ENCODE measurements at places on chromosomes 6 and 20.

GRCh38 chr6:81568973-81569372 lies 183.5 kb downstream of the TENT5A start:
- no peak for DNase-seq

DNA sequence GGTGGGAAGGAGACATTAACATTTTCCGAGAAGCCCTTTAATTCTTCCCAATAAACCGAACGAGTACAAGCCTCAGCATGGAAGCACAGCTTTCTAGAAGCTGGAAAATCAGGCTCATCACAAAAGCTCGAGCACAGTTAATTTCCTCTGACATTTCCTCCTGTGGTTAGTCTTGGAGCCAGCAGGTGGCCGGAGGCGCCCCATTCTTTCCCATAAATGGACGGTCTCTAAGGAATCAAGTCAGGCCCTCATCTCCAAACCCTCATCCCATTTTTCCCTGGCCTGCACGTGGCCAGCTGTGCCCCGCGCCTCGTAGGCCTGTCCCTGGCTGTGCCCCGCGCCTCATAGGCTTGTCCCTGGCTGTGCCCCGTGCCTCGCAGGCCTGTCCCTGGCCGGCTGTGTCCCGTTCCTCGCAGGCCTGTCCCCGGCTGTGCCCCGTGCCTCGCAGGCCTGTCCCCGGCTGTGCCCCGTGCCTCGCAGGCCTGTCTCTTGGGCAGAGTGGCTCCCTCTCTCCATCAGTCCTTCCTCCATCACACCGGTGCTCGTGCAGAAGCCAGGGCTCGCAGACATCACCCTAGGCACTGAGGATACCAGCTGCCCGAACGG lies 19.7 kb upstream of the NTSR1 start:
- no peak for DNase-seq

DNA sequence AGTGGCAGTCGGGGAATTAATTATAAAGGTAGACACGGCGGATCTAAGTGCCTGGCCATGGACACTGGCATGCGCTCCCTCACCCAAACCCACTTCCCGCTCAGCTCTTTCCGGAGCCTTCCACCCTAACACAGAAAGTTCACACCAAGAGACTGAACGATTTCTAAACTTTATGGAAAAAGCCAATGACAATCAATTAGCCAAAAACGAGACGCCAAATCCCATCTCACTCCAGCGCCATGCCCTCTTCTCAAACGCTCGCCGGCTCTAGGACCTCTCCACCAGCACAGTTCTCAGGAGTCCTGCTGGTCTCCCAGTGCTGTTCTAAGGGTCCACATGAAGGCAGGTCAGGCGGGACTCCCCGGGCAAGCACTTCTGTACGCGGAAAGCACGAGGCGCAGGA lies 641 bp downstream of the SF3B5 start:
- no peak for DNase-seq

GRCh38 chr6:87951751-87952150 lies 95.9 kb upstream of the SPACA1 start:
- no peak for DNase-seq

DNA sequence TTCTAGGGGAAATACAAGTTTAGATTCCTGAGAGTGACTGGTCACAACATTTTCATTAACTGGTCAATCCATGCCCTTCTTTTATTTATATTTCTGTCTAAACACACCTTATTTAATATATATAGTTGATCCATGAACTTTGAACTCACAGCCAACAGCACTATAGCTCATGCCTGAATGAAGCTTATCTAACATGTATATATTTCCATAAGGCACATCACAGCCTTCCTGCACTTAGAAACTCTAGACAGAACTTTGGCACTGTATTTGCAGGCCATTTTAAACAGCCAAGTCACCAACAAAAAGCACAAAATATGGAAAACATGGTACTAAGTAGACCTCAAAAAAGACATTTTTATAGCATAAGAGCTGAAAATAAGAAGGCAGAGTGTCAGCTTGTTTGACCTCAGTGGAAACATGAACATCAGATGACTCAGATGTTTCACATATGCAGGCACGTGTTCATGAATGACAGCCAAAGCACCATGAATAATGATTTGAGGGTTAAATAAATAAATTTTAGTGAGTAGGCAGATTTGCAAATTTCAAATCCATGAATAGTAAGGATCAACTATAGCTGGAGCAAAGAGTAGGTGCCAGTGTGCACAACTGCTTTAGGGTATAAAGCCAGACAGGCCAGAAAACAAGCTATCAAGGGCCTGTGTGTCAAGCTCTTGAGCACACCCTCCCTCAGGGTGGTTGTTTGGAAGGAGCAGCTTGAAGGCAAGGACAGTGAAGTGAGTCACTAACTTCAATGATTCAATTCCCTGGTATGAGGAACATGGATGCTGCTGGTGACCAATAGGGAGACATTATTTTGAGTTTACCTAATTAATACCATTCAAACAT lies 88.9 kb upstream of the NT5E start:
- DNase-seq = no peak

GRCh38 chr20:33387177-33387576 lies 14.1 kb downstream of the CDK5RAP1 start:
- DNase-seq = no peak

DNA sequence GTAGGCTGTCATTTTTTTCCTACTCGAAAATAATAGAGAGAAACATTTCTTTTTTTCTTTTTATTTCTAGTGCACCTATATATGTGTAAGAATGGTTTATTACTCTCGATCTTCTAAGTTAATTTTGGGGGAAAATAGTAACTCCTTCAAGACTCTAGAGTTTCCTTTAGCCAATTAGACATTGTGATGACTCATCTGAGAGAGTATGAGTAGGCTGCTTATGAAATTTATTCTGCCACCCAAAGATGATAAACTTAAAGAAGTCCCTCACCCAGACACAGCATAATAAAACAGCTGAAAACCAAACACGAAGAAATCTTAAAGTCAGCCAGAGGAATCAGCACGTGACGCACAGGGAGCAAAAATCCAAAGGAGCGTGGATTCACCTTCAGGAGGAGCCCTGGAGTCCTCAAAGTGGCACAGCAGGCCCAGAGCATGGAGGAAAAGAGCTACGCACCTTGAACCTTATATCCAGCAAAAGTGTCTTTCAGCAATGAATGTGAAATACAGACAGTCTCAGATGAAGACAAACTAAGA lies 81.9 kb downstream of the ERMARD start:
- no peak for DNase-seq

GRCh38 chr6:45047573-45047972 lies 280.6 kb upstream of the RUNX2 start:
- no peak for DNase-seq

DNA sequence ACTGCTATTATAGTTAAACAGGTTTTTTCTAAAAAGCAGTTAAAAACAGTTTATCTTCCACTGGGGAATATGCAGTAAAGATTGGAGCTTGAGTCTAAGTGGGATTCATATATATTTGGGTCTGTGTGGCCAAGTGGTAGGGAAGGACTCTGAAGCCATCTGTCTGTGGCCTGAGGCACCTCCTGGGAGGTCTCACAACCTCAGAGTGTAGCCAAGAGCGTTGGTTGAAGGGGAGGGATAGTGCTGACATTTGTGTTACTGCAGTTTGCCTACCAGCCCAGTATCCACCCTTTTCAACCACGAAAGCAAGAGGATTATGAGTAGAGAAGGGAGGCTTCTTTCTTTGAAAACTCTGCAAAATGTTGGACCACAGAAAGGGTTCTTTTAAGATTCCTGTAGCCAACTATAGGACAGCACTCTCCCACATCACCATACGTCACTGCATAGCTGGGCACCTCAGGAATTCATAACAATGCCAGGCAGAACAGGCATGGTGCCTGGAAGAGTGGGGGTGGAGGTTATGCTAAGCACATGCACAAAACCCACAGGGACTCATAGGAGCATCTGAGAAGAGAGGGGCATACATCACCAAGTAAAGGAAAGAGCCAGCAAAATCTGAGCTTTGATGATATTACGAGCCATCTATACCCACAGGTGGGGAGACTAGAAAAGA lies 90.5 kb upstream of the HEY2 start:
- no peak for DNase-seq

- peak; percentile 29 for DNase-seq
Observed at GRCh38 chr6:139881728-139882211, 507.3 kb upstream of the CITED2 start.

GRCh38 chr6:28940858-28941683 lies 17.3 kb upstream of the TRIM27 start:
- peak; percentile 63 for DNase-seq

- peak; percentile 96 for DNase-seq
Observed at GRCh38 chr20:62937268-62938104, 461 bp upstream of the GID8 start.

DNA sequence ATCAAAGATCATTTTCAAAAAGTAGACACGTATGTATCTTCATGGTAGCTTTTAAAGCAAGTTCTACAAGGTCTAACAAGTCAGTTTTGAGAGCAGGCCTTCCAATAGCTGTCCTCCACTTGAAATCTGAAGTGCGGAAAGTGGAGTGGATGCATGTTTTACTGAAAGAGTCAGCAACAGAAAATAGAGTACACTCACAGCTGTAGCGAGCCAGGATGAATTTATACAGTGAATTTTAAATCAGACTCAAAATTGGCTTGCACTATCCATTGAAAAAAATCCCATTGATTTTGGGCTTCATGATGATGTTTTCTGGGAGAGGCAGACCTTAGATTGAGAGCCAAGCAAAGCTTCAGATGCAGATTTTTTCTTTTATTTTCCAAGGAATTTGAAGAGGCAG lies 80.6 kb downstream of the GJA10 start:
- peak; percentile 37 for DNase-seq

- DNase-seq = peak; percentile 52
Observed at GRCh38 chr6:6826095-6826901, 237.8 kb downstream of the LY86 start.

- DNase-seq = no peak
Observed at GRCh38 chr6:37668251-37668650, 29.4 kb downstream of the MDGA1 start.

GRCh38 chr6:100491952-100492670 lies 27.4 kb upstream of the SIM1 start:
- DNase-seq = no peak

DNA sequence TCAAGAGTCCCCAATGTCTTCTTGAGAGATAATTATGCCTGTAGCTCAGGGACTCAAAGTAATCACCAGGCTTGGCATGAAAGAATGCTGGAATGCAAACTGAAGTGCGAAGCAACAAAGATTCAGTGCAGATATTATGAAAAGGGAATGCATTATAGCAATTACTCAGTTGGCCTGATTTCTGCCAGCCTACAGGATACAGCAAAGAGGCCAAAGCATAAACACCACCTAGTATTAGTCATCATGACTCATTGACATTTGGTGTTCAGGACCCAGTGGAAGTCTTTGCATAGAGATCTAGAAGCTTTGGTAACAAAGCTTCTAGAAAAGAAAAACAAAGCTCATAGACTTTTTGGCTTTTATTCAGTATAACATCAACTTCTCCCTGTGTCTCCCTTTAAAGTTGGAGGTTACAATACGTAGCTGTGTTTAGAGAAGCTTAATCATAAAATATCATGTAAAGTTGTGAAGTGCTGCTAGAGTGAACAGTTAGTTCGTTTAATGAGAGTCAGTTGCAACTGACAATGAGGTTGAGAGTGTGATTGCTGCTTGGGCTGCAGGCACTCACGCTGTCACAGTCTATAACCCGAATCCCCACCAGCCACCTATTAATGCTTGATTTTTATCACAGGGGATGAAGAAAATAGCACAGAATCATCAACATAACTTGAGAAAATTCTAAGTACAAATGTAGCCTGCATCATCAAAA lies 932.7 kb downstream of the TFAP2A start:
- DNase-seq = no peak

DNA sequence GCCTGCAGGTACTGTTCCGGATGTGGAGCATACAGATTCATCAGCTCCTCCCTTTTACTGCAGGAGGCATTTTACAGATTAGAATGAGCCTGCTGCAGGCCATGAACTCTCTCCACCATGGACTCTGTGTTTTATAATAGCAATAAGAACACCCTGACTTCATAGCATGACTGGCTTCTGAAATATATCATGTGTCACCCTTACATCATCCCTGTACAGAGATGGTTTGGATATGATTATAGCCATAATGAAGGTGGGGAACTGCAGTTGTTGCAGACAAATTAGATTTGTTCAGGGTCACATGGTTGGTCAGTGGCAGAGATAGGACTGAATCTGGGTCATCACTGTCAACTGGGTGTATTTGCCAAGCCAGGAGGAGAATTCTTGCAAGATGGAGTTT lies 100.7 kb downstream of the FOXO3 start:
- DNase-seq = no peak

- DNase-seq = no peak
Observed at GRCh38 chr6:40473026-40473425, 114.1 kb downstream of the LRFN2 start.

DNA sequence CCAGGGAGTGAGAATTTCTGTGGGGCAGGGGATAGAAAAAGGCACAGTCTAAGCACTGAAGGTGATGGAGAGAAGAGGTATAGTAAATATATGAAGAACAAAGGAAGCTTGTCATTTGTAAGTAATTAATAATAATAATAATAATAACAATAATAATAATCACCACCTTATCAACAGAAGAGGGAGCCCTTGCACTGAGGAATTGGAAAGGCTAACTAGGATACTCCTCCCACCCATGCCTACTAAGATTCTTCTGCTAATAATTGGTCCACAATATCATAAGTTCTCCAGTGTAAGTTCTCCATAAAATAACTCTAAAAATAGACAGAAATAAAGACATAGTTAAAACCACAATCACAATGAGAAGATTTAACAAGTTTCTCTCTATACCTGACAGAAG lies 912 bp upstream of the OR12D3 start:
- no peak for DNase-seq

DNA sequence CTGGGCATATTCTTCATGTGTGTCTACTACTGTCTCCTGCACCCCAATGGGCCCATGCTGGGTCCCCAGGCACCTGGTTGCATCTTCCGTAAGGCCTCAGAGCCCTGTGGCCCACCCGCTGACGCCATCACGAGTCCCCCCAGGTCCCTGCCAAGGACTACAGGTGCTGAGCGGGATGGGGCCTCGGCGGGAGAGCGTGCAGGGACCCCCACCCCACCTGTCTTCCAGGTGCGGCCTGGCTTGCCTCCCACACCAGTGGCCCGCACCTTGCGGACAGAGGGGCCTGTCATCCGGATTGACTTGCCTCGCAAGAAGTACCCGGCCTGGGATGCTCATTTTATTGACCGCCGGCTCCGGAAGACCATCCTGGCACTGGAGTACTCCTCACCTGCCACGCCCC lies 13.2 kb upstream of the CCM2L start:
- DNase-seq = no peak

GRCh38 chr20:48640871-48641270 lies 186.9 kb downstream of the PREX1 start:
- no peak for DNase-seq
